ENCODE measurements at places on chromosomes 11 and 22.
A peak's percentile ranks its signal among the peaks of the same experiment; 100 is the strongest.

DNA sequence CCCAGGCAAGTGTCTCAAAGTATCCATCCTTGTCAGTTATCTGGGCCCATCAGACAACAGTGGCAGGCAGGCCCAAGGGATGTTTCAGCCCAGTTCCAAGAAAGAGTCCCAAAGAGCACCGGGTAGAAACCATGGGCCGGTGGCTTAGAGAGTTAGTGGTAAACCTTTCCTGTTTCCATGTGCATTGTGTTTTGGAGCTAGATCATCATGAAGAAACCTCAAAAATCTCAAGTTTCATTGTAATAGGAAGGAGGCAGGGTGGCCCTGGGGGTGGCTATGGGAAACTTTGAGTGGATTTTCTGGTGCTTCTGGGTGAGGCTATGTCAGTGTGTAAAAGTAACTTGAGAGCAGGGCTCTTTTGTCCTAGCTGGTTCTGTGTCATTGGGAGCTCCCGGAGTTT lies 68.1 kb downstream of the UBASH3B start:
- DNase-seq = no peak

- DNase-seq = no peak
These were observed 4.8 kb downstream of the PAX6 start for GRCh38 chr11:31806186-31806927.

DNA sequence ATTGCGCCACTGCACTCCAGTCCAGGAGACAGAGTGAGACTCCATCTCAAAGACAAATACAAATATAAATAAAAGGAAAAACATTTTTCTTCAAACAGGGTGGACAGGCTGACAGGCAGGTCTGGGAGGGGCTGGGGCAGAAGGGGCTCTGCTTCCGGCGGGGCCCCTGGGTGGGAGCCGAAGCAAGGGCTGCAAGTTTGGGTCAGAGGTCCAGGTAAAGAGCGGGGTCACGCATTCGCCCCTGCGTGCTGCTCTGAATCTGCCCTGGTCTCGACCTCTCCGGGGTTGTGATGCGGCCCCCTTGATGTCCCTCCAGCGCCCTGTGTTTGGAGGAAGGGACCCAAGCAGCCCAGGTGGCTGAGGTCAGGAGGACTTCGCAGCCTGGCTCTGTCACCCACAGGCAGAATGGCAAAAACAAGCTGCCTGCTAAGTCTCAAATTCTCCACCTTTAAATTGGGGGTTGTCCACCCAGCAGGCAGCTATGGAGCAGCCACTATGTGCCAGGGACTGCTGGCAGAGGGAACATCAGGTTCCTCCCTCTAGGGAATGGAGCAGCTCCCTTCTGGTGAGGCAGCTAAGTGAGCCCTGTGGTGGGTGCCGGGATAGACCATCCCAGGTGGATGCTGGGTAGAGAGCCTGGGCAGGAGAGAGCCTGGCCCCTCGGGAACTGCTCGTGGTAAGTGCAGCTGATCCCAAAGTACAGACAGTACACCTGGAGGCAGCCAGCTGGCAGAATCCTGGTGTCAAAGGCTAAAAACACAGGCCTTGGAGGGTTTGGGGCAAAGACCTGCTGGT lies 10.3 kb upstream of the PHF21B start:
- no peak for DNase-seq

GRCh38 chr11:20367313-20367948 lies 3.9 kb downstream of the HTATIP2 start:
- no peak for DNase-seq

- peak; percentile 14 for DNase-seq
These were observed 7.6 kb downstream of the OSBPL5 start for GRCh38 chr11:3157381-3158130.

DNA sequence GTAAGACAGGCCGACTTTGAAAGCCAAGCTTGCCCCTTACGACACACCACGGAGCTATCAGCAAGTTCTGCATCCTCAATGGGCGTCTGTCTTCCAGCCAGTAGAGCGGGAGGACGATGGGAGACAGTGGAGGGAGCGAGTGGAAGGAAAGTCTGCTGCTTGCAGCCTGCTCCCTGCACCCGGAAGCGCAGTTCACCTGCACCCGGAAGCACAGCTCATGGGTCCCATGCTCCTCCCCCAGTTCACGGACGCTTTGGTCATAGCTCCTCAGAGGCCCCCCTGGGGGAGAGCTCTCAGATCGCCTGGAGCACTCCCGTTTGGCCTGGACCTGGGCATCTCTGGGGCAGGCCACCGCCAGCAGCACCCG lies 51.3 kb downstream of the FBLN1 start:
- no peak for DNase-seq

GRCh38 chr22:44363980-44364750 lies 51.4 kb upstream of the SHISAL1 start:
- DNase-seq = no peak

- no peak for DNase-seq
These were observed 43.5 kb downstream of the MYH9 start for GRCh38 chr22:36344106-36344827.

- no peak for DNase-seq
These were observed 110.3 kb upstream of the CLPB start for GRCh38 chr11:72544589-72544988.

- no peak for DNase-seq
These were observed 220.2 kb downstream of the CTTN start for GRCh38 chr11:70618431-70619101.

GRCh38 chr11:116525961-116526495 lies 246.8 kb downstream of the BUD13 start:
- DNase-seq = no peak

DNA sequence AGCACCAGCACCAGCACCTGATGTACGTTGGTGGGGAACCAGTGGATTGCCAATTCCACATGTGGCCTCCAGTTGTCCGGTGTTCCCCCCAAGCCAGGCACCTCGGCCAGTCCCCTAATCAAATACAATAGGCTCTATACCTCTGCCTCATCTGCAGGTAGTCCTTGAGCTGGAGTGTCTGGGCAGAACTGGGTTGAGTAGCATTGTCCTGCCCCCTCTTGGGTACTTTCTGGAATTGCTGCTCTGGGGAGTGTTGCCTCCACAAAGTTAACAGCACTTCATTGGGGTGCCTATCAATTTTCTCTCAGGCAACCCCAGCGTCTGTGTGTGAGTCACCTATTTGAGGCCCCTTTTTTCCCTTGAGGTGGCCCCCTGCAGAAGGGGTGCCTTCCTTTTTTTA lies 413.0 kb upstream of the LARGE1 start:
- no peak for DNase-seq

DNA sequence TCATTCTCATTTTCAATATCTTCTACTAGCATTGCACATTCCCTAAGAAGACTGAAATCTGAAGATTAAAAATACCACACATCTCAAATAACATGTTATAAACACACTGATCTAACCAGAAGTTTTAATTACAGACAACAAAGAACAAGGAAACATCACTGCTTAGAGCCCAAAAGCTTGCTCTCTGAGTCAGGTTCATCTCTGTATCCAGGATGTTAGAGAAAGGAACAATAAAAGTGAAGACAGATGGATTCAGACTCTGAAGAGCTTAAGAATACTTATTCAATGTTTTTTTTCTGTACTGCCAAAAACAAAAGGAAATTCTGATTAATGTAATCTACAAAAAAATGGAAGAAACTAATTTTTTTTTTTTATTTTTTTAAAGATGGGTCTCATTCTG lies 16.5 kb downstream of the RDX start:
- DNase-seq = no peak

DNA sequence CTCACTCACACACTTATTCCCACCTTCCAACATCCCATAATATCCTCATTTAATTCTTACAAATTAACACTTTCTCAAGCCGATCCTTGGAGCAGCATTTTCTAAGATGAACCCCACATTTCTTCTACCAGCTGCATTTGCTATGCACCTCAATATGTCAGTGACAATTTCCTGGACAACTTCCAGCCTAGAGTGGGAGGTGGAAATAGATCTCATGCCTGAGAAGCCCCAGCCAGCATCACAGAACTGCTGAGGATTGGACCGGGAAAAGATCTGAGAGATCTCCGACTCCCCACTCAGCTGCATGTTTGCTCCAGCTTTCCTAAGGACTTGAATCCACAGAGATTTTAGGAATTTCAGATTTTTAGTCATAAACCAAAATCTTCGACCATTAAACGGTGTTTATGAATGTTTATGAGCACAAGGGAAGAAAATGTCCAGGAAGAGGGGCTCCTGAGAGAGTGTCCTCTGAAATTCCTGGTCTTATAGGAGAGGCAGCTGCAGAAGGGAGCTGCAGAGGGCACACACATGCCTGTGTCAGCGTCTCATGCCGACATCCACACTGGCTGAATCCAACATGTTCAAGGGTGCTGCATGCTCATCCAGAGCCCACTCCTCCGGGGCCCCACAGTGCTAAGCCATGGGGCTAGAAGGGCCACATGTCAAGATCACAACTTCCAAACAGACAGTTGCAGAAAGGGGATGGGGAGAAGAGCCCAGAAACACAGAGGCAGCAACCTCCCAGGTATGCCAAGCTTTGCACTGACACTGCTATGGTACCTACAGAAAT lies 68.6 kb downstream of the MICAL3 start:
- DNase-seq = no peak

- DNase-seq = no peak
These were observed 263.3 kb downstream of the ETS1 start for GRCh38 chr11:128324051-128324481.

- DNase-seq = peak; percentile 36
These were observed at the start of gene FZD4 for GRCh38 chr11:86955361-86956120. TSS of gene FZD4 (minus strand) at chr11:86955395. CDS start at chr11:86955085, 310 bp downstream.

DNA sequence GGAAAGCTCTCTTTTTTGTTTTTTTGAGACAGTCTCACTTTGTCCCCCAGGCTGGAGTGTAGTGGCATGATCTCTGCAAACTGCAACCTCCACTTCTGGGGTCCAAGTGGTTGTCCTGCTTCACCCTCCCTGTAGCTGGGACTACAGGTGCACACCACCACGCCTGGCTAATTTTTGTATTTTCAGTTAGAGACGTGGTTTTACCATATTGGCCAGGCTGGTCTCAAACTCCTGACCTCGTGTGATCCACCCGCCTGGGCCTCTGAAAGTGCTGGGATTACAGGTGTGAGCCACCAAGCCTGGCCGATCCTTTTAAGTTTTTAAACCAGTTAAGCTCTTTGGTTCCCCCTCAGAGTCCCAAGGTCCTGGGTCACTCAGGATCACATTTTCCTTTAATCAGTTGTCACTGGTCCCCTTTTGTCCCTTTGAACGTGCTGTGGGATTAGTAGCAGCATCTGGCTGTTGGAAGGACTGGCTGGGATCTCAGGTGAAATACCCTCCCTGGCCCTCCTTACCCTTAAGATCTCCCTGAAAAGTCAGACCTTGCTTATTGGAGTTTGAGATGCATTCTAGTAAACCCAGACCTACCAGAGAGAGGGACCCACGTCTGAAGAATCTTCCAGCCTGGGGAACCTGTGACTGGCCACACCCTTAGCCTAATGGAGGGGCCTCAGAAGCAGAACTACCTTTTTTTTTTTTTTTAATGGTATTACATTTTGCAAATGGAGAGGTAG lies 8.1 kb downstream of the MALAT1 start:
- DNase-seq = peak; percentile 82

- no peak for DNase-seq
These were observed 111.8 kb downstream of the PDE2A start for GRCh38 chr11:72562431-72562830.

DNA sequence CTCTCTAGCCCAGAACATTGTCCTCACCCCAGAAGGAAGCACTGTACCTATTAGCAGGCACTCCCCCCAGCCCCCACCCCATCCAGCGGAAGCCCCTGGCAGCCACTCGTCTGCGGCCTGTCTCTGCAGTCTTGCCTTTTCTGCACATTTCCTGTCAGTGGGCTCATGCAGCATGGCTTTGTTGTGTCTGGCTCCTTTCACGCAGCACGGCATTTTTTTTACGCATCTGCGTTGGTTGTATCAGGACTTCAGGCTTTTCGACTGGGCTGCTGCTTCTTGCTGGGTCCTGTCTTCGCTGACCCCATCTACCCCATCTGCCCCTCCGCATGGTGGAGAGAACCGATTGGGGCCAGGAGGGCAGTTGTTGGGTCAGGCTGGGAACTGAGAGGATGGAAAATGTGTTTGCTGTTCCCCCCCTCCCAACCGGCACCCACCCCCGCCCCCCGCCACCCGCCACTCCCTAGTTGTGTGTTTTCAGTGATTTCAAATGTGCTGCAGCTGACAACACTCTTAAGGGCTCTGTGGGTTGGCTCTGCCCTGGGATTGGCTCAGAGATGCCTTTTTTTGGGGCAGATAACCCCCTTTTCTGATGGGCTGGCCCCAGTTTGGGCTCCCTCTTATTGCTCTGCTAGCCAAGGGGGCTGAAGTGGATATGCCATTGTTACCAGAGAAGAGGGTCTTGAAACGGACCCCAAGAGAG lies 110.0 kb downstream of the KIAA1671 start:
- no peak for DNase-seq

GRCh38 chr11:118635237-118635591 lies 27.8 kb downstream of the PHLDB1 start:
- no peak for DNase-seq

- DNase-seq = no peak
These were observed 1.9 kb upstream of the BCL9L start for GRCh38 chr11:118927554-118928100.

- DNase-seq = no peak
These were observed 125.4 kb downstream of the LUZP2 start for GRCh38 chr11:24622262-24622661.
